SHP77 treated with DMSO at 0.1 percent for 48 hours (cell line): ENCODE measurements at places on chromosomes 6 and 20.

DNA sequence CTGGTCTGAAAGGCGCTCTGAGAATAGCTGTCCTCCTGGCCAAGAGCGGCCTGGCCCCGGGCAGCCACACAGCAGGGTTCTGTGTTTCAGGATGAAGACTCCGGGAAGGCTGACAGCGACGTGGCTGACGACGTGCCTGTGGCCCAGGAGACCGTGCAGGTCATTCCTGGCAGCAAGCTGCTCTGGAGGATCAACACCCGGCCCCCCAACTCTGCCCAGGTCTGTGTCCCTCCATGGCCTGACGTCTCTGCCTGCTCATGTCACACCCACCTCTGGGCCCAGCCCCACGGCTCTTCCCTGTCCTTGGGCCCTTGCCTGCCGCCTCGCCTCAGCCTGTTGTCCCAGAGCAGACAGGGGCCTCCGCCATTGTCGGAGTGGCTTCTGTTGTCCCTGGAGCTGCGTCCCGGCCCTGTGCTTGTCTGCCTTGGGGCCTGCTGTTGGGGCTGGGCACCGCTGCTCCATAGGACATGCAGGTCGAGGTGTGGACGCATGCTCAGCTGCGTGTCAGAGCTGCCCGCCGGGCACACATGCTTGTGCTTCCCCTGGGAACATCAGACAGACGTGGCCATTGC lies 16.2 kb upstream of the ADRM1 start:
- no peak for DNase-seq

DNA sequence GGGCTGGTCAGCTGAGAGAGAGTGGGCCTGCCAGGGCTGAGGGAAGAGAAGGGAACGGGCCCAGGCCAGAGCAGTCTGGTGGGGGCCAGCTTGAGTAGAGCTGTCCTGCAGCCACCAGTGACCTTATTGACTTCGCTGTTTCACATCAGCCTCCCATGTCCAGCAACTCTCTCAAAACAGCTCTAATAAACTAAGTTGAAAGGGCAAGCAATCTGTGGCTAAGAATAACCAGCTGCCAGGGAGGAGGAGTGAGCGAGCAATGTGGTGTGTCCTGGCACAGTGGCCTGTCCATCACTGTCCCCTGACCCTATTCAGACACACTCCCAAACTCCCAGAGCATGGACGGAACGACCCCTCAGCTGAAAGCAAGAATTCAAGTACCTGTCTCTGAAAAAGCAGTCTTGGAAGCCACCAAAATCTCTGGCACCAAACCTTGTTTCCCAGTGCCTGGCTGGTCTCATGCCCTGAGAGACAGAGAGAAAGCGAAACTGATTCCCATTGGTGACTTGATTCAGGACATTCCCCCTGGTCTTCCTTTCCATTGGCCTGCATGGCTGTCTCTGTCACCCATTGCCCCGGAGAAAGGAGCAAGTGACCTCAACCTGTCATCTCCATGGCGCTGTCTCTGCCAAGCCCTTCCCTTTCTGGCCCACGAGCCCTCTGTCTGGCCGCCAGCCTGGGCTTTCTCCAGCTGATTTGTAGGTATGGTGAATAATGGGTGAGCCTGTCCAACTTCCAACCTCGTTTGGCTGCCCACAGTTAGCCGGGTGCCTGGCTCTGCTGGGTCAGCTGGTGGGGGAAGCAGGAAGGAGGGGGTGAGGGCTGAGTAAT lies at the start of gene DDO:
TSS of gene DDO (minus strand) at position 490 of the 831 bp plus-strand sequence. CDS start 2,113 bp downstream, outside the sequence.
- DNase-seq, result peak; percentile 72

- DNase-seq, result peak; percentile 94
Observed at GRCh38 chr6:92110403-92110802, 1309.0 kb downstream of the EPHA7 start.

DNA sequence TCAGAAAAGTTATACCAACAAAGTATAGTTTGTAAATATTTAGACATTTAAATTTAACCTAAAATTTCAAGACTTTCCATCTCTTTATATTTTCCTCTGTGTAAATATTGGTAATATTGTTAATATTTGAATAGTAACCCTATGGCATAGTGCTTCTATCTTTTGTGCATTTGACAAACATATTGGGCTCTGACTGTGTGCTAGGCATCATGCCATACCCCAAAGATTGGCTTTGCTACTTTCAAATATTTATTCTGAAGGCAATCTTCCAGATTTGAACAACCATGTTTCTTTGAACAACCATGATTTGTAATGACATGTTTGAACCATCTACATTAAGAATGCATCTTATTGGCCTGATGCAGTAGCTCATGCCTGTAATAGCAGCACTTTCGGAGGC lies 15.5 kb upstream of the PRDM1 start:
- no peak for DNase-seq

- no peak for DNase-seq
Observed at GRCh38 chr20:48052475-48052835, 267.2 kb upstream of the SULF2 start.

DNA sequence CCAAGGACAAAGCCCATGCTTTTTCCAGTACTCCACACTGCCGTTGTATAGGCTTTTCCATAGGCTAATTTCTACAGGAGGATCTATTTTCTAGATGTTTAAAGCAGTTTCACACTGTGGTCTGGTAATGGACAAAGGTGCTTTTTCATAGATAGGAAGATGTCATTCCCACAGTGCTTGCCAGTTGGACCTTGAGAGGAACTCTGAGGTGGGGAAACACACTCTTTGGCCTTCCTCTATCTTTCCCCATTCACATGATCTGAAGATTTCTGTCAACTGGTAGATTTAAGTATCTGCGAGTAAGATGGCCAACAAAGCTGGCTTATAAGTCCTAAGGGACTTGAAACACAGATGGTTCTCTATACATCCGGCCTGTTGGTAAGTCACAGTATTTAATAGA lies 477.3 kb downstream of the UTRN start:
- no peak for DNase-seq

DNA sequence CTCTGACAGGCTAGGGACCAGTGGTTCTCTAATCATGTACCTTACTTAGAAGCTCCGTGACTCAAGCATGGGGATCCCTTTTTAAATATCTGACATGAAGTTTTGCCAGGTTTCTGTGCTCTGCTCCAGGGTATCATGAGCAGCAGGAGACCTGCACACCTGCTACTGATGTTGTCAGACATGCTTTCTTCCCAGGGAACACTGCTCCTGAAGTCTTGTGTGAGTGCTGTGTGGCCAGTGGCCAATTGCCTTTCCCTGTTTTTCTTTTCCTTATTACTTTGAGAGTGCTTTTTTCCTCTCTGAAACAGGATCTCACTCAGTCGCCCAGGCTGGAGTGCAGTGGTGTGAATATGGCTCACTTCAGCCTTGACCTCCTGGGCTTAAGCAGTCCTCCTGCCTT lies 26.4 kb downstream of the SLX4IP start:
- DNase-seq, result no peak

DNA sequence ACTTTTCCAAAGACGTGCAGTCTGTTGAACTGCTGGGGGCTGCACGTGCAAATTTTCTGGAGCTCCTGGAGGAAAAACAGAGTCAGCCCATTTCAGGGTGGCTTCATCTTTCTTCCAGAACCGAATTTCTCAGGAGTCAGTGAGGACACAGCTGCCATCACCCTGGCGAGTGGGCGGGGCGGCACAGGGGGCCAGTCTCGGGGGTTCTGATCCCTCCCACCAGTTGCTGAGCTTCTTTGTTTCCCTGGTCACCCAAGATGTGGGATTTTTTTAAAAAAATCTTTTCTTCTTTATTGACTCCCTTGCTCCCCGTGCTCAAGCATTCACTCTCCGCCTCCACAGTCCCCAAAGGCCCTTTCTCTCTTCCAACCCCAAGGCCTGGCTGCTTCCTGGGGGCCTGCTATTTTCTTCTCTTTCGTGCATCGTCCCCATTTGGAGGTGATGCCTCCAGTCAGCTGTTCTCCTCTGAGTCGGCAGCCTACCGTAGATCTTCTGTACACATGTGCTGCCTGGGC lies 8.9 kb downstream of the C6orf118 start:
- no peak for DNase-seq

GRCh38 chr6:24415753-24416152 lies 13.0 kb downstream of the MRS2 start:
- no peak for DNase-seq

DNA sequence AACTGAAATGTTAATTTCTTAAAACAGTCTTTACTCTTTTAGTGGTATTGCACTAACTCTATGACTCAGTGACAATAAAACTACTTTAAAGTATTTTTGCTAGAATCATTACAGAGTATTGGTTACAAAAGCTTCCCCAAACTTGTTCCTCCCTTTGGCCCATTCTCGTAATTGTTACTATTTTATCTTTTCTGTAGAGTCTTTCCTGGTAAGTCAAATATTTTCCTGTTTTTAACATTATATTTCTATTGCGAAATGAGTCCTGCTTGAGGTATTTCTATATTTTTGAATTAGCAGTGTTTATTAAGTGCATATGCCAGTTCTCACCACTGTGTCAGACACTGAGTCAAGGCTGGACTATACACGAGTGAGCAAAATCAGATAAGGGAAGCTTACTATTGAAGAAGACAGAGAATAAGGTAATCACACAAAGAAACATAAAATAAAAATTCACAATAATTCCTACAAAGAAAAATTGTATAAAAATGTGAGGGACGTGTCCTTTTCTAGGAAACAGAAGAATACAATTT lies 970.5 kb downstream of the EYS start:
- DNase-seq, result no peak

DNA sequence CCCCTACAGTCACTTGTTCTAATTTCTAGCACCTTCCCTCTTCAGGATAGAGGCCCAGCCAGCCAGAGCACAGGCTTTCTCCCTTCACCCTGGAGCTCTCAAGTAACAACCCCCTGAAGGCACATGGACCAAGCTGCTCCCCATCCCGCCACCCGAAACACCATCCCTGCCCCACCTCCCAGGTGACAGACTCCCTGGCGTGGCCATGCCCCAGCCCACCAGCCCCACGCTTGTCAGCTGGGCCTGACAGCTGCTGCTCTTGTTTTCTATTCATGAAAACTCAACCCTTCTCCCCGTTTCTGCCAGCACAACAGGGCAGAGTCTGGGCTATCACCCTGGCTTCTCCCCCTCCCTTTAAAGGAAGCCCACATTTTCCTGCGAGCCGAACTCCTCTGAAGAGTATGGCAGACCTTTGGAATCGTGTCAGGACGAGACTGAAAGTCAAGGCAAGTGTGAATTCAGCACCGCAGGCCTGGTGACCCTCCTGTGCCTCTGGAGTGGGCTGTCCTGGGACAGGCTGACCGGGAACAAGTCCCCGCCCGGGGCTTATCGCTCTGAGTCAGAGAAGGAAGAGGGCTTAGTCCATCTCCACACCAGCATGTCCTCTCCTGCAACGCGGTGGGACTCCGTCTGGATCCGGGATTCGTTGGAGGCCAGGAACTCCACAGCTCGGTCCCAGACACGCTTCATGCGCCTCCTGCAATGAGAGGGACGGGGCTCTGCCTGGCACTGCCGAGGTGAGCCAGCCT lies 16.7 kb downstream of the LEMD2 start:
- no peak for DNase-seq

GRCh38 chr6:53151676-53152075 lies 3.0 kb upstream of the GCM1 start:
- DNase-seq, result no peak

DNA sequence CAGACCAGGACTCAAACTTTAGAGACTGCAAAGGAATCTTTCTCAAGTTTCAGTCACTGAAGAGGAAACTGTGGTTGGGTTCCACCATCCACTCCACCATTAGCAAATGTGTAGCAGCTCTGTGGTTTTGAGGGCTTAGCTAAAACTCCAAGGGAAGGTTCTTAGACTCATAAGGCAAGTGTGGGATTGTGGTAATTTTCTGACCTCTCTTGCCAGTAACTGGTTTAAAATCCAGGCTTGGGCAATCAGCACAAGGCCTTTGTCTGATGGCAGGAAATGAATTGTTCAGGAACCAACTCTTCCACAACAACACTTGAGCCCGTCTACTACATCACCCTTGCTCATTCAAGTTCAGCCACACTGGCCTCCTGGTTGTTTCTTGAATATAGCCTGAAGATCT lies 68.6 kb upstream of the FBXL4 start:
- DNase-seq, result no peak

DNA sequence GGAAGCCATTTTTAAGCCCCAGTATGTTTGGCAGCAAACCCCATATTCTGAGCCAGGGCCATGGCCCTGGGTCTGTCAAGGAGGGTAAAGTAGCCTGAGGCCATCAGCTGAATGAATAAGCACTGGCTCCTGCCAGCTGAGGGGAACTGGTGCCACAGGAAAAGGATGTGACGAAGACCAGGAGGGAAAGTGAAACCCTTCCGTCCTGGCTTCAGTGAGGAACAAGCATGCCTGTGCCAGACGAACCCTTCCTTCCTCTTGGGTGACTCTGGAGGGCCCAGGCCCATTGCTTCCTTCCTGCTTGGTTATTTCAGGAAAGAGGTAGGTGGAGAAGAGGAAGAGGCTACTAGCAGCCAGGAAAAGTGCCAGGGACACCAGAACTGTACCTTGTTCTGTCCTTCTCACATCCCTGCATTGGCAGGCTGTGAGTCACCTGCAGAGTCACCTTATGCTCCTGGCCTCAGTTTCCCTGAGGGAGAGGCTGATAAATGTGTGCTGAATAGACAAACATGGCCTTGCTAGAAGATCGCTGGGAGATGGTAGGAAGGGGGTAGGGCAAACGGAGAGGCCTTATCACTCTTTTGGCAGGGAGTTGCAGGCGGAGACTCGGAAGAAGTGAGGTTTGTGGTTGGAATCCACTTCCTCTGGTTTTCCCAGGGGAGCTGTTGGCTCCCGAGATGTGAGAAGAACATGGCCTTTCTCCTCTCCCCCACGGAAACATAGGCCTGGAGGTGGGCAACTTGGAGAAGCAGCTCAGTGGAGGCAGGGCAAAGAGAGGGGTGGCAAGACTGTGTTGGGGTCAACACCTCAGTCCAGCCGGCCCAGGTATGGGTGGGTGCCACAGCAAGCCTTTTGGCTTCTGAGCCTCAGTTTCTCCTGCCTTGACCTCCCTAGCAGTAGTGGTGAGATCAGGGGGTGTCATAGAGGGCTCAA lies 37.4 kb downstream of the COX4I2 start:
- DNase-seq, result no peak

DNA sequence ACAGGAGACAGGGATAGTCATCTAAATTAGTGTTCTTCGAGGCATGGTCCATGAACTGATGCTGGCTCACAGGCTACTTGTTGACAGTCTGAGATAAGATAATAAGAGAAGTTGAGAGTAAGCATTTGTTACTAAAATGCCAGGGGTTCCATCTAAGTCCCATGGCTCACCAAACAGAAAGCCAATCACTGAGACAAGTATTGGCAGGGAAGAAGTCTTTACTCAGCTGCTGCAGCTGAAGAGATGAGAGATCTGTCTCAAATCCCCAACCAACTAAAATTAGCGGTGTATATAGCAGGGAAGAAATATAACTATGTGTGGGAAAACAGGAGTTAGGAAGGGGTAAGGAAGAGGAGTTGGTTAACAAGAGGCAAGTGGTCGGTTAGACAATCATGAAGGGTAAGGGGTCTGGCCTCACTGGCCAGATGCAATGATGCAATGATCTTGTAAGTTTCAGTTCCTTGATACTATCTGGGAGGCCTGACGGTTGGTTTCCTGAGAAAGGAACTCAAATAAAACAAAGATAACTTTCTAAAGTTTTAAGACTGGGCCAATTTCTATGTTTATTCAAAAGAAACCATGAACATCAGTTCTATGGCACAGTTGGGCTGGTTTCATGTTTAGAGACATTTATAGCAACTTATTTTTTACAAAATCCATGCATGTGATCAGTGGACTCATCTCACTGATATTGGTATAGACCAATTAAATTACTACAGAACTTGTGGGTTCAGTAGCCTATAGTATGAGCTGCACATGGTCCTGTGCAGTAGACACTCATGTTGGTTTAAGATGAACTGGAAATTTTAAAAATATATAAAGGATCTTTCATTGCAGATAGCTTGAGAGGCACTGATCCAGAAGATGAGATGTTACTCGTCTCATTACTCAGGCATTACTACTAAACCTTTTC lies 9.9 kb upstream of the HEBP2 start:
- DNase-seq, result no peak

GRCh38 chr20:37755665-37756064 lies 61.8 kb downstream of the CTNNBL1 start:
- no peak for DNase-seq
